ENCODE measurements at places on chromosomes 7 and 10.

DNA sequence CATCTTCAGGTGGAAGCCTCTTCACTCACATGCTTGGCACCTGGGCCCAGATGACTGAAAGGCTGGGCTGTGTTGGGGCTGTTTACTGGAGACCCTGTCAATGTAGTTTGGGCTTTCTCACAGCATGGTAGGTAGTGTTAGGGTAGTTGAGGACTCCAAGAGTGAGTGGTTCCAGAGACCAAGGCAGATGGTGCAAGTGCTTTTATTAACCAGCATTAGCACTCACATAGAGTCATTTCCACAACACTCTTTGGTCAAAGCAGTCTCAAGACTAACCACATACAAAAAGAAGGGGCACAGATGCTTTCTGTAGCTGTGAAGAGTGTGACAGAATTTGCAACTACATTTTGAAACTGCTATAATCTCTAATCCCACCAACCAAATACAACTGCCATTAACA is 135.0 kb downstream of the RTKN2 start:
- DNase-seq = no peak

DNA sequence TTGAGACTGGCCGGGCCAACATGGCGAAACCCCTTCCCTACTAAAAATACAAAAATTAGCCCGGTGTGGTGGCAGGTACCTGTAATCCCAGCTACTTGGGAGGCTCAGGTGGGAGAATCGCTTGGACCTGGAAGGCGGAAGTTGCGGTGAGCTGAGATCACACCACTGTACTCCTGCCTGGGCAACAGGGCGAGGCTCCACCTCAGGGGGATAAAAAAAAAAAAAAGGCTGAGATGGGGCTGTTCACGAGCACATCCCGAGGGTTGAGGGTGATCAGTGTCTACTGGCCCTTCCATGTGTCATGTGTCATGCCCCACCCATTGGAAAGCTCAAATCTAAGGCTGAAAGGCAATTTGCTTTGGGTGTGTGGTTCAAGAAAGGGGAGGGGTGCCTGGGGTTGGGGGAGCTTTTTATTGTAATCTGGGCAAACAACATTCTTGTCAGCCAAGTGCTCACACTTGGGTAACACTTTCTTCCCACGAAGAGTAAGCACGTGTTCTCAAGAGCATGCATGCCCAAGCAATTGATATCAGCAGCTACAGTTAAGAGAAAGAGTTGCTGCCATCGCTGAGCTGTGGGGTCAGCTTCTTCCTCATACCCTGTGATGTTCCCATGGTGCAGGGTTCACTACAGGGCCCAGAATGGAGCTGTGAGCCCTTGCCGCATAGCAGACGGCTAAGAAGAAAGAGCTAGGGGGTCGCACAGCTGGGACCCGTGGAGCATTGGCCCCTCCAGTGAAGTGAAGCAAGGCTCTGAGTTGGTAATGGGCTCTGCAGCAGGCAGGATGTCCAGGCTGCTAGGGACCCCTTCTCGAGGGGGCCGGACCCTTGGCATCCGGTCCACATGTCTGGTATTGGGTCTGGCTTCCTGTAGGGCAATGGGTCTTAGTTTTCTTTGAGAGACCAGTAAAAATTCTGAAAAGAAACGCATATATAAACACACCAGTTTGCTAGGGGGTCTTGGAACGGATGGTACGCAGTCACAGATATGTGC is 9.9 kb upstream of the ACSL5 start:
- no peak for DNase-seq

GRCh38 chr10:1464881-1465417 is 272.4 kb downstream of the ADARB2 start:
- no peak for DNase-seq

DNA sequence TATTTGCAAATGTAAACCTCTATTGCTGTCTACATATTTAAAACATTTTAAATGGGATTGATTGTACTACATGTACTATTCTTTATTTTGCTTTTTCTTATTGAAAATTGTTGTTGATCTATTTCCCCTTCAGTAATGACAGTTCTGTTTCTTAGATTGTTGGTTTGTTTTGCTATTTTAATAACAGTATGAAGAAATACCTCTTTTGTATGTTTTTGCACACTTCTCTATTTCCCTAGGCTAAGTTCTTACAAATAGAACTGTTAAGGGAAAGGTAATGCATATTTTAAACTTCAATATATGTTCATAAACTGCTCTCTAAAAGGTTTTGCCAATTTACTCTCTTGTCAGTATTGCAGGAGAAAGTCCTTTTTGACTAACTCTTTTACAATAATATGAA is 195.0 kb upstream of the PRPS1L1 start:
- no peak for DNase-seq

DNA sequence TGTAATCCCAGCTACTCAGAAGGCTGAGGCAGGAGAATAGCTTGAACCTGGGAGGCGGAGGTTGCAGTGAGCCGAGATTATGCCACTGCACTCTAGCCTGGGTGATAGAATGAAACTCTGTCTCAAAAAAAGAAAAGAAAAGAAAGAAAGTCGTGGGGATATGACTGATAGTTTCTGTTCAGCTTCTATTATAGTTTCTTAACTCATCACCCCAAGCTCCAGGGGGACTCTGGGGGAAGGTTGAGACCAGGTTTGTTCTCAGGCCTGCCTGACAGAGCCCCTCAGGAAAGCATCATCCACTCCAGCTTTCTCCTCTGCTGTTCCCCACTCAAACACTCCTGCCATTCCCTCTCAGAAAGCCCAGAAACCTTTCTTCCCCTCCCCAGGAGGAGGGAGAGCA is 542.4 kb upstream of the GALNT17 start:
- no peak for DNase-seq

- DNase-seq = no peak
These were observed 197.3 kb downstream of the CSTF2T start for GRCh38 chr10:51502124-51502523.

DNA sequence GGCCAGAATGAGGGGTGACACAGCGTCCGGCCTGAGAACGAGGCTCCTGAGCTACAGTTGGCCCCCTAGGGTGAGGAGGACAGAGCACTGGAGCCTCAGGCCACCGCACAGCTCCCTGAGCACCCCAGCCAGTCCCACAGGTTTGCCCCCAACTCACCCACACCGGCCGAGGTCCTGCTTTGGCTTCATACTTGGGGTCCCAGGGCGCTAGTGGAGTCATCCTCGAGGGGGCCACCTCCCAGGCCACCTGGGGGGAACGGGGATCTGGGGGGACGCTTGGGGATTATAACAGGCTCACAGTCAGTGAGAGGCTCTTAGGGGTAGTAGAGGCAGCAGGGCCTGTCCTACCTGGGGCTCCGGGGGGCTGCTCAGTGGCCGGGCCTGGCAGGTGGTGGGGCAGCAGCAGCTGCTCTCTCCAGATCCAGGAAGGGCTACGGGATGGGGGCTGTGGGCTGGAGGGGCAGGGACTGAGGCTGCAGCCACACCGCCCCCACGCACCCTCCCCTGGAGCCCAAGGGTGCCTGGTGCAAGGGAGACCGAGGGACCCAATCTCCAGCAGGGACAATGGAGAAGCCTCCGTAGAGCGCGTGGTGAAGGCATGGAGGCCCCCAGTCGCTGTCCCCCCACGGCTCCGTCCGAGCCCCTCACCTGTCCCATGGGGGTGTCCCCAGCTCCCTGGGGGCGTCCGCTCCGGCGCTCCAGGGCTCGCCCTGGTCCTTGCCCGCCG is 588 bp downstream of the SAP25 start:
- DNase-seq = no peak

Measured in activated T-cell treated with anti-CD3 and anti-CD28 coated beads, Interleukin-2, amount 50 U/mL, for 24 hours (primary cell).